ENCODE measurements at places on chromosomes 5 and 9.

- no peak for DNase-seq
These were observed 573.7 kb upstream of the DAB2 start for GRCh38 chr5:39998518-39998917.

DNA sequence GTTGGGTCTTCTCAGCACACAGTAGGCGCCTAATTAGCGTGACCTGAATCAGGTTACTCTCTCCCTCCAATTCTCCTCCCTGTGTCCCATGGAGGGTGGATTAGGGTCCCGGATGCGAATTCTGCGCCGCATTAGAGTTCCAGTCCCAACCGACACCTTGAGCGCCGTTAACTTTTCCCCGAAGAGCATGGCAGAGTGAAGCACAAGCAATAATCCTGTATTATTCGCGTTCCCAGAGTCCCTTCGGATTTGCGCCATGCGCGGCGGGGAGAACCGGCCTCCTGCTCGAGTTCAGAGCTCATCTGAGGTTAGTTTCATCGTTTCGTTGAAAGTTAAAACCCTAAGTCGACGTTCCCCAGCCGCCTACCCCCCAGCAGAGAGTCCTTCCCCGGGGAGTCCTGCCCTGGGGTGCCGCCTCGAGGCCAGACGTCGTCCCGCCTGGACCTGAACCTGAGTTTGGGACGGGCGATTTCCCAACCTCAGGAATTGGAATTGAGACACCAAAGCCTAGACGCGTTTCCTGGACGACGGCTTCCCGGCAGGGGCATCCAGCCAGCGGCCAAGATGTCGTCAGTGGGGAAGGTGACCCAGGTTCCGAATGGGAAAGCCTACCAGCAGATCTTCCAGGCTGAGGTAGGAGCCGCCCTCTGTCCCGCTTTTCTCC lies at the start of gene CCDC180:
Gene CCDC180 (plus strand): TSS at position 160 of the 664 bp plus-strand sequence. CDS start 405 bp downstream, at position 565.
- no peak for DNase-seq

DNA sequence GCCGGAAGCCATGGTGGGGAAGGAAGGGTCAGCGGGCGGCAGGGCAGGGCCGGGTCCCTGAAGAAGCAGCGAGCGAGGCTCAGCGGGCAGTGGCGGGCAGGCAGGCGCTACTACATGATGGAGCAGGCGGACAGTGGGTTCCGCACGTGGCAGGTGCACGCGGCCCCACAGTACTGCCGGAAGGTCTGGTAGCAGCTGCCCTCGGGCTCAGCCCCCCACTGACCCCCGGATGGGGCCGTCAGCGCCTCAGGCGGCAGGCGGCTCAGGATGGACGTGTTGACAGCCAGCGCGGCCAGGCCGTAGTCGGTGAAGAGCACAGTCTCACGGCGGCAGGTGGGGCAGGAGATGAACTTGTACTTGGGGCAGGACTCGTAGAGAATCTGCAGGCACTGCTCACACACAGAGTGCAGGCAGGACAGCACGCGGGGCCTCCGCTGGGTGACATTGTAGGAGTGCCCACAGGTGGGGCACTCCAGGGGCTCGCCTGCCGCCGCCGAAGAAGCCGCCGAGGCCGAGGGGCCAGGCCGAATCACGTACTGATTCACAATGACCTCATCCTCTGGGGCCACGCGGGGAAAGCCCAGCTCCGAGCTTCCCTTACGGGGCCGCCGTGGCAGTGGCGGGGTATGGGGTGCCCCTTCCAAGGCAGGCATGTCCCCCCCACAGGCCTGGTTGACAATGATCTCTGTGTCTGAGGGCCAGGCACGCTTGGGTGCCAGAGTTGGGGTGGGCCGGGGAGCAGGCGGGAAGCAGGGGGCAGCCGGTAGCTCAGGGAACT lies 1.5 kb downstream of the RNF208 start:
- DNase-seq: no peak

GRCh38 chr5:40332970-40333369 lies 346.7 kb upstream of the PTGER4 start:
- no peak for DNase-seq

DNA sequence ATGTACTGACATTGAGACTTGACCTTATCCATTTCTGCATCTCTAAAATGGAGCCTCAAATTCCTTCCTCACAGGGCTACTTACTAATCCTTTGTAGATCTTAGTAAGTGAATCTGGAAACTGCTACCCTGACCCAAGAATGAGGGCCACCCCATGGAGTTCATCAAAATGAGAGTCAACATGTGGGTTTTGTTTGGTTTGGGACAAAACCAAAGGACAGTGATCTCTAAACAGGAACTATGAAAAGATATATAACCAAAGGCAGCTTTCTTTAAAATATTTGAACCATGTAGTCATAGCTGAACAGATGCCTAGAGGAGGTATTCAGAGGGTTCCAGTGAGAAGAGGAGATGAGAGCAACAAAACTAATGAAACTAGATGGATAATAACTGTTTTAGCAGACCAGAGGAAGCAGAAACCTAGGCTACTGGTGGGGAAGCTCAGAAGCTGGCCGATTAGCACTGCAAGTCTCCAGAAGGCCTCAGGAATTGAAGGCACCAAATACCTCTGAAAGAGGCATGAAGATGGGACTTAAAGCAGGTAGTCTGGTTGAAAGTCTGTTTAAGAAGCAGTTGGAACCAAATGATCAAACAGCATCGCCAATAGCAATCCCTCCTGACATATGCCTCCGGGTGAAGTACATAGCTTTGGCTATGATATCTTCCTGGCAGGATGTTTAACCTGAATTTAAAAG lies 45.8 kb downstream of the THOC3 start:
- no peak for DNase-seq

DNA sequence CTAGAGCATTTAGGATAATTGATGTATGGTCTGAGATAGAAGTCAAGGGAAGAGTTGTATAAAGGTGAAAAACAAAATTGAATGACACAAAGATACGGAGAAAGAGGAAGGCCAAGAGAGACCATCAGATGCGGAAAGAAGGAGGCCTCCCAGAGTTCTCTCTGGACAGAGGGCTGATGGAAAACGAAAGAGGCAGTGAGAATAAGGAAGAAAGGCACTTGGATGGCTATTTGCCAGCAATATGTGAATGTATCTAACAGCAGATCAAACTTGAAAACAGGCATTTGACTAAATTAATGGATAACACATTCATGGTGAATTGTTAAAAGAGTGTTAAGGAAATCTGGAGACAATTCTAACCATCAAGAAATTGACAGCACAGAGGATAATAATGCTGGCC lies 2.4 kb upstream of the DOCK8 start:
- no peak for DNase-seq

- no peak for DNase-seq
These were observed 594.1 kb upstream of the BRINP1 start for GRCh38 chr9:119963258-119963797.

GRCh38 chr5:141828162-141828561 lies 50.0 kb downstream of the PCDH1 start:
- DNase-seq: no peak

DNA sequence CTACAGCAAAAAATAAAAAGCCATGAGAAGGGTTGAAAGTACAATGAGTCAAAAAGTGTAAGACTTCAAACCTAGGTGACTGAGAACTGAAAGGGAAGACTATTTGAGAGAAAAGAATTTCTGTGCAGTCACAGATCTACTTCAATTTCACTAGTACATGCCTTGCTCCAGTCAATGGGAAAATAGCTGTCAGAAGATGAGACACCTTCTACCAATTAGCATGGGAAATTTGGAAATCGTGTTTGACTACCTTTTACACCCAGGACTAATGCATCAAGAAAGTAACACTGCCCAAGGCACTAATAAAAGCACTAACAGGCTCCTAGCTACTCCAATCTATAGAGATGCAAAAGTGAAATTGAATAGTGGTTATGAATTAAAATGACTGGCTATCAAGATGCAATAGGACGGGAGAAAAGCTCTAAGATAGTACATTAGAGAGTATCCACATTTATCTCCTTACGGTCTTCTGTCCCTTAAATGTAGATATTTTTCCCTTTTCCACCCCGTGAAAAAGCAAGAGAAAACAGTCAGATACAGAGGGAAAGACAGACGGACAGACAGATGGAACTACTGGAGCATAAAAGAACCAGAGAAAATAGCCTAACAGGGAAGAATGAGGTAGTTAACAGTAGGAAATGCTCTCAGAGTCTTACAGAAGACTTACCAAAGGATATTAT lies 15.2 kb downstream of the ERP44 start:
- no peak for DNase-seq

GRCh38 chr9:374736-375135 lies 160.1 kb downstream of the DOCK8 start:
- DNase-seq: no peak

DNA sequence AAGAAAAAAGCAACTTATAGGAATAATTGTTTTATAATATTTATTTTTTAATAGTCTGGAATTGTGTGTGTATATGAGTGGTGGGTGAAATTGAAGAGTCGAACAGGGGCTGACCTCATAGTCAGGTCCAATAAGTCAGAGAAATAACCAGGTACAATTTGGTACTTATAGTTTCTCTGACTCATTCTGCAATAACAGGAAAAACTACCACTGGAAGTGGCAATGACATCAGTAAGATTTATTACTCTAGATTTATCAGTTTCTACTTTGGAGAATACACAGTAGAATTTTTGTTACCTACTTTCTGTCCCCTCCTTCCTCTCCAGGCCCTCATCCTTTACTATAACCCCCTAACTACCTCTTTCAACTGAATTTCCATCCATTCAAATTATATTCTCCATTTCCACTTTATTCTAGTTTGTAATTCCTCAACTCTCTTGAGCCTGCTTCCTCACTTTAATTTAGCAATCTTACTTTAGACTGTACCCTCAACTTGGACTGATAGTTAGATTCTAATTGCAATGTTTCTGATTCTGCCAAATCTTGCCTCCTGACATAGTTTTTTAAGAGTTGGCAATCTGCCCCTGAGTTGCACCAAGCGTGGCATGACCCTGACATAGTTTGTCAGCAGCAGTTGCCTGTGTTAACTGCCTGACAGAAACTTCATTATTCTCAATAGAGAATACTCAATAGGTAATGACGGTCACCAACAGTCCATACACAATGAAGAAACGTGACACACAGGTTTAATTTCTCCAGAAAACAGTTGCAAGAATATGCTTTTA lies 475.3 kb upstream of the RIOK2 start:
- DNase-seq: no peak

DNA sequence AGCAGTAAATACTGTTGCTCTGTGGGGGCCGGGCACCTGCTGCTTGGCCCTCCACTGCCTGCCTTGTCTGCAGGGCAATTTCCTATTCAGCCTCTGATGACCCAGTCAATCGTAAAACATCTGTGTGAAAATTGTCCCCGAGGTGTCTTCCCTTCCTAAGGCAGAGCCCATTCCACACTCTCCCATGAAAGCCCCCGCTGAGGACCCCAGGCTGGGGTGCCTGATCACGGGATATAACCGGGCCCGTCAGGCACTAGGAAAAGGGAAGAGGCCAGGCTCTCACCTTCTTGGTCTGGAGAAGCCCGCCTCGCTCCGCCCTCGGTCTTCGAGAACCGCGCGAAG lies 27.2 kb upstream of the SCGB3A1 start:
- DNase-seq: no peak

GRCh38 chr9:128341435-128341849 lies 1.1 kb downstream of the SLC27A4 start:
- peak; percentile 63 for DNase-seq

- DNase-seq: no peak
These were observed 116.1 kb upstream of the PITX1 start for GRCh38 chr5:135149956-135150723.

DNA sequence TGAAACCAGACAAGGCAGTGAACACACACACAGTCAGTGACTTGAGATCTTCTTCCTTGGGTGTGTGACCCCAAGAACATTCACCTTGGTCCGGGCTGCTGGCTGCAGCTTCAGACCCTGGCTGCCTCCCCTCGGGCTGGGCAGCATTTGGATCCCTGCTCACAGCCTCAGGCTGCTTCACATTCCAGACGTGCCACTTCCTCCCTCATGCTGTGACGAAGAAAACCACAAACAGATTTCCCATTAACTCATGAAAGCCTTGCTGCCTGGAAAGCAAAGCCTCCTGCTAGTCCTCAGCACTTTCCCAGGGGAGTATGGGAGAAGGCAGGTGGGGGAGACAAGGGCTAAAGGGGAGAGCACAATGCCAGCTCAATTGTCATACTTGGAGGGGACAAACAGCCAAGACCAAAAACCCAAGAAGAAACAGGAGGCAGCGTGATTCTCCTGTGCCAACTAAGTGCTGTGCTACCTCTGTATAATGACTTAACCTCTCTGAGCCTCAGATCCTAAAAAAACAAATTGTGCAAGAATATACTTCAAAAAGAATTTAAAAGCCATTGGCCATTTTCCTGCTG lies 594.6 kb upstream of the BRINP1 start:
- no peak for DNase-seq

DNA sequence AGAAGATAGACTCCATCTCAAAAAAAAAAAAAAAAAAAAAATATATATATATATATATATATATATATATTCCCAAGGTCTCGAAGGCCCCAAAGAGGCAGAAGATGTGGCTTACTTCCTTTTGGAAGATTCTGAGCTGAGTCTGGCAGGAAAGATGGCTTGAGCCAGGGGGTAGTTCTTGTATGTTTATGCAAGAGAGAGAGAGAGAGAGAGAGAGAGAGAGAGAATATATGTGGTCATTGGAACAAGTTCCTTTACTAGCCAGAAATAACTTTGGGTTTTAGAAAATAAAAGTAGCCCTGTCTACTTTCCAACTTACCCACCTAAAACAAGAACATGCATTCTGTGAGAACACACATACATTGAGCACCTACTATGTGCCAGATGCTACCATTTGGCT lies 17.6 kb downstream of the NCS1 start:
- no peak for DNase-seq

DNA sequence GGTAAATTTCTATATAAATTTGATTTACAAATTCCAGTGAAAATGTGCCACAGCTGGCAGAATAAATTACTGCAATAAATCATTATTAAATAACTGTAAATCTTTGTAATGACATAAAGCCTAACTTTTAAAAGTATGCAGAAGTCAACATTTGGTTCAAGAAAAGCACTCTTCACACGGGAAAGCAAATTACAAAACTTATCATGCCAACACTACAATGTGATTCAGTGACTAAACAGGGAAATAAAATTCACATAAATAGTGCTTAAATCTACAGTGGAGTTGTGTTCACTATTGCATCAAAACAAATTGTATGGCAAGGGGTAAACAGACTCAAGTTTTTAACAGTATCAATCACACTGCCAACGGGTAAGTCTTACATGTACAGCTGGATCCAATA lies 117.2 kb downstream of the BNC2 start:
- DNase-seq: no peak

- DNase-seq: no peak
These were observed 142.8 kb upstream of the EFNA5 start for GRCh38 chr5:107813559-107813958.

GRCh38 chr9:90393365-90394152 lies 249.1 kb downstream of the DIRAS2 start:
- DNase-seq: no peak

DNA sequence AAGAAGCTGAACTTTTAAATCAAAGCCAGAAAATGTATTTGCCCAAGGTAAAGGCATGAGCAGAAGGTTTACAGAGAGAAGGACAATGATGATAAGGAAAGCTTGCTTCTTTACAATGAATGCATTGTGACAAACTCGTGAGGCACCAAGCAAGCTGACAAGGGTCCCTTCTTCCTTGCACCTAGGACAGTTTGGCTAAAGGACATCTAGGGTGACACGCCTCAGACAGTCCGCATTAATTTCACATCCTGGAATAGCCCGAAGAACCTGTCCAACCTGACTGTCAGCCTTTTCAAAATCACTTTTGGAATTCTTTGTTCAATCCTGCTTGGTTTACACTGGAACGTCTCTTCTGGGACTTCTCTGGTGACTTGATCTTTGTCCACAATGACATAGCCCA lies 146.4 kb upstream of the MAP3K1 start:
- DNase-seq: no peak

GRCh38 chr9:14547245-14548060 lies 145.8 kb downstream of the ZDHHC21 start:
- DNase-seq: no peak

GRCh38 chr9:128169925-128170324 lies 9.9 kb downstream of the BBLN start:
- no peak for DNase-seq
